ENCODE measurements at places on chromosomes 2 and 18.

DNA sequence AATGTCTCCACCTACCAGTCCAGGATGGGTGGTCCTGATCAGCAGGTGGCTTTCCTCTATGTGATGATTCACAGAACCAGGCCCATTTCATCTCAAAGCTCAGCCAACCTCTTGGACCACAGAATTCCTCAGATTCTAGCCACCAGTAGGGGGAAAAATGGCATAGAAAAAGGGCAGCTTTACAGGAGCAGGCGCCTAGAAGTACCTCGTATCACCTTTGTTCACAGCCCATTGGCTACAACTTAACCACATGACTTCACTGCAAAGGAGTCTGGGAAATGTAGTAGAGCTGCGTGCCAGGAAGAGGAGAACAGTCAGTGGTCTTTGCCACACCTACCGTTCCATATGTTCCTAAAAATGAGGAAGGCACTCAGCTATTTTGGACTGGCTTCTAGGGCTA, 62.8 kb upstream of the DTNA start:
- DNase-seq, result no peak

DNA sequence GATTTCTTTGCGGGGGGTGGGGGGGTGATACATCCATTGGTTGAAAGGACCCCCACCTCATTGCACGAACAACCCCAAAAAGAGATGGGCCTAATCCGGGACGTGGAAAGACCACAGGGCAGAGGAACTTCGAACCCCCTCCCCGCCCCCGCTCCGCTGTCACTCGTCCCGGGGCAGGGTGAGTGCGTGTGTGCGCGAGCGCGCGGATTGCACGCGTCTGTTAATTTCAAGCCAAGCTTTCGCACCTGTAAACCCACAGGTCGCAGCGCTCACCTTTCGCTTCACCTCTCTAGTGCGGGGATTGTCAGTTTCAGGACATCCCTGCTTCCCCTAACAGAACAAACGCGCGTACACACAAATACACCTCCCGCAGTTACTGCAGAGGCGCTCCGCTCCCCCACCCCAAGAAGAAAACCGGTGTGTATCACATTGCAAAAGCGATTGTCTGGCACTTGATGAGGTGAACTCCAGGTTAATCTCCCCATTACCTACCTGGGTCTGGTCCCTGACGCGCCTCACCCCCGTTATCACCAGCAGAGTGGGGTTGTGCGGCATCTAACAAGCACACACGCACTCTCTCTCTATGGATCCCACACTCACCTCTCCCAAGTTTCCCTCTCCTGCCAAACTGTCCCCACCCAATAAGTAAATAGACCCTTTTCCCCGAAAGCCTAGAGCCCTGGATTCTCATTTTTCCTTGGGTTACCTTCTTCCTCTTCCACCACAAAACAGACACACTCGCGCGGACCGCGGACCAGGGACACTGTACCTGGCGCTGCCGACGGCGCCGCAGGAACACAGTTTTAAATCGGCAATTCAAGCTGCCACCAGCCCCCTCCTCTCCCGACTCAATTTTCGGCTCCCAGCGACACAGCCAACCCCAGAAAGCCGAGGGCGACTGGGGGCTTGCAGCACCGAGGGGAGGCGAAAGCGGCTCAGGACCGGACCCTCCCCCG, 1.0 kb downstream of the CYP26B1 start:
- no peak for DNase-seq

DNA sequence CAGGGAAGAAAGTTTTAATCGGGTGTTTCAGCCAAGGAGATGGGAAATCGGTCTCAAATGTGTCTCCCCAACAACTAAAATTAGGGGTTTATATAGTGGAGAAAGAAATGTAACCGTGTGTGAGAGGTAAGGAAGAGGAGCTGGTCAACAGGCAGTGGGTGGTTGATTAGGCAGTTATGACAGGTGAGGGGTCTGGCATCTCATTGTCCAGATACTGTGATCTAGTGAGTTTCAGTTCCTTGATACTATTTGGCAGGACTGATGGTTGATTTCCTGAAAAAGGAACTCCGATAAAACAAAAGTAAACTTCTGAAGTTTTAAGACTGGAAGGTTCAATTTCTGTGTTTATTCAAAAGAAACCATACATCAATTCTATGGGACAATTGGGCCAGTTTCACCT, 197.9 kb downstream of the LPIN1 start:
- no peak for DNase-seq

GRCh38 chr2:68692511-68692910, 42.1 kb upstream of the ARHGAP25 start:
- DNase-seq, result peak; percentile 15

- peak; percentile 46 for DNase-seq
Observed at GRCh38 chr2:172461591-172462372, 34.4 kb downstream of the ITGA6 start.

GRCh38 chr2:158104903-158105302, 3.2 kb downstream of the UPP2 start:
- DNase-seq, result no peak

DNA sequence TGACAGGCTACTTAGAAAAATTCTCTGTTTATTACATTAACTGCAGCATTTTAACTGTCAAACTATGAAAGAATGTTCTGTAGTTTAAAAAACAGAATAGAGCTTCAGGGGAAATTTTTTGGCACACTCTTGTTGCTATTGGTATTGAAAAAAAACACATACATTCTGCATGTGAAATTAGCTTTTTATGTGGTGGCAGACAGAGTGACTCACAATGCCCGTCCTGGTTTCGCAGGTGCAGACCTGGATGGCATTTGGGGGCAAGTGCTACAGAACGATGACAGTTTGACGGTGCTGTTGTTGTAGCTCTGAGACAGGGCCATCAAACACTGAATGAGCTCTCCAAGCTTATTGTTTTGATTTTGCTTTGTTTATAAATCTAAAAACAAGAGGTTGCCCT, 105.0 kb upstream of the MAP3K20 start:
- DNase-seq, result no peak

- no peak for DNase-seq
Observed at GRCh38 chr2:101843048-101843447, 145.5 kb downstream of the MAP4K4 start.

DNA sequence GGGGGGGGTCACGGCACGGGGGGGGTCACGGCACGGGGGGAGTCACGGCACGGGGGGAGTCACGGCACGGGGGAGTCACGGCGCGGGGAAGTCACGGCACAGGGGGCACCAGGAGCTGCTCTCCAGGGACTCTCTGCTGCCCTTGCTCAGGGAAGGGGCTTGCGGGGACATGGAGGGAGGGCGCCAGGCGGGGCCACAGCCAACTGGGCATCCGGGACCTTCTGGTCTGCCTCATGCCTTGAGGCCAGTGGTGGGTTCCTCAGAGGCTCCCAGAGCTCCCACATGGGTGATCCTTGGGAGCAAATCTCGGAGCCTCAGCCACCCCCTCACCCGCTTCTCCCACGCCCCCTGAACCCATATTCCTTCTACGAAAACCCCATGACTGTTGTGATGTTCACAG, 55.8 kb upstream of the TMEM18 start:
- DNase-seq, result no peak

DNA sequence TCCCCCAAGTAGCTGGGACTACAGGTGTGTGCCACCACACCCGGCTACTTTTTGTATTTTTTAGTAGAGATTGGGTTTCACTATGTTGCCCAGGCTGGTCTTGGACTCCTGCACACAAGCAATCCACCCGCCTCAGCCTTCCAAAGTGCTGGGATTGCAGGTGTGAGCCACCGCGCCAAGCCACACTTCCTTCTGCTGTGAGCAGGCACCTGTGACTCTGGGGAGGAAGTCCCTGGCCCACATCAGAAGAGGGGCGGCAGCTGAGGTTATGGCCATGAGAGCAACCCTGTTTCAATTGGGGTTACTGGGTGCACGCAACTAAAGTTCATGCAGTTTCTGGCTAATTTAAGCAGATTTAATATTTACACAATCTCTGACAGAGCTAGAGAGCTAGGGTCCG, 91.0 kb downstream of the PLB1 start:
- DNase-seq, result no peak

- DNase-seq, result no peak
Observed at GRCh38 chr18:77131652-77132368, 773 bp downstream of the MBP start.

DNA sequence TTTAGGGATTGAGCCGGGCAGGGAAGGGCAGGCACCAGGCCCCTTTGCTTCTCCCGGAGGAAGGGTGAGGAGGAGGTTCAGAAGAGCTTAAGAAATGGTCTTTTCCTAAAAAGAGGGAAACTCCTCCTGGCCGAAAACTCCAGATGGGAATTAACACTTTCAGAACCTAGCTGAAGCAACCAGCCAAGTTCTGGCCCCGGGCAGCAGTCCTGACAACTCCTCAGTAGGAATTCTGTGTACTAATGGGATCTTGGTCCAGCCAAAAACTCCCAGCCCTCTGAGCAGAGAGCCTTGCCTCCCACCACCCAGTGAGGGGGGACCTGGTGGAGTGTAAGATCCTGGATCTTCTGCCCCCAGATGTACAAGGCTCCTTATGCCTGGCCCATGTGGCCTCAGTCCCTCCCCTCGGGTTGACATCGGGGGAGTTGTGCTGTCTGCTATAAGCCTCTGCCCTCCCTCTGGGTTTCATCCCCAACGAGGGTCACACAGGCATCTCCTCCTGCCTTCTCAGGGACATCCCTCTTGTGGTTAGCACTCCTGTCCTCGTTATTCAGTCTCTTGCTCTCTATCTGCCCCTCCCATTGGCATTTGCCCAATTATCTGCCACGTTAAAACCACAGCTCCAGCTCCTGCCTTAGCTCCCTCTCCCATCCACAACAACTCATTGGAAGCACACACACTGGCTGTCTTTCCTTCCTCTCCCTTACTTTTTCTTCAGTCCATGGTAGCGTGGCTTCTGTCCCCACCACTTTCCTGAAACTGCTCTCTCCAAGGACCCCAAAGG, 184.6 kb downstream of the CYP26B1 start:
- no peak for DNase-seq

DNA sequence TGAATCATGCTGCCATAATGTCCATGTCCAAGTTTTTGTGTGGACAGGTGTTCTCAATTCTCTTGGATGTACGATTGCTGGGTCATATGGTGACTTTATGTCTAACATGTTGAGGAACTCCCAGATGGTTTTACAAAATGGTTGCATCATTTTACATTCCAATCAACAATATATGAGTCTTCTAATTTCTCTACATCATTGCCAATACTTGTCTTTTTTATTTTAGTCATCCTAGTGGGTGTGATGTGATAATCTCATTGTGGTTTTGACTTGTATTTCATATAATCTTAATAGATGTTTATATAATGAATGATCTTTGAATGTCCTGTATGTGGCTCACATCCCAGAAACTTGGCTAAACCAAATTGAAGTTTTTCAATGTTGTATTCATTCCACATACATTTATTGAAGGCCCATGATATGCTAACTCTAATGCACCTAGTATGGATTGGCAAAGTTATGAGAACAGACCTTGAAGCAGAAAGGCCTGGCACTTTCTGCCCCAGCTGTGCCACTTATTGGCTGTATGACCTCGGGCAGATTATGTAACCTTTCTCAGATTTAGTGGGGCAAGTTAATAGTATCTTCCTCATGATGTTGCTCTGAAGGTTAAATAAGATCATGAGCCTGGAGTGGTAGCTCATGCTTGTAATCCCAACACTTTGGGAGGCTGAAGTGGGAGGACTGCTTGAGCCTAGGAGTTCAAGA, 205.4 kb downstream of the RAB3GAP1 start:
- no peak for DNase-seq

DNA sequence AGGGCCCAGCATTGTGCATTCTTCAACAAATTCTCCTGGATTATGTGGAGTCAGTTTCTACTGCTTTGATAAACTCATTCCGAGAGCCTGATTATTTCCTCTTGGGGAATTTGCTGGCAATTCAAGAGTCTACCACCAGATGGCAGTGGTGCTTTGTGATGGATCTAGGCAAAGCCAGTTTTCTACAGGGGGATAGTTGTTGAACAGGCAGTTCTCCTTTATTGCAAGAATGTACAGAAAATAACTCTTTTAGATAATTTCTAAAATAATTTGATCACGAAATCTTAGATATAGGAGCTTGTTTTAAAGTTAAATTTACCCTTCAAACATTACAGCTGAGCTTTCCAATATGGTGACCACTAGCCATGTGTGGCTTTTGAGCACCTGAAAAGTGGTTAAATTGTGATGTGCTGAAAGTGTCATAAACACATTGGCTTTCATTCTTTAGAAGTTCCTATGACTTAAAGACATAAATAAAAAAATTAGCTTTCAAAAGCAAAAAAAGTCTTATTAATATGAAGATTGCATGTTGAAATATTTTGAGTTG, 66.7 kb upstream of the HAAO start:
- DNase-seq, result peak; percentile 46

GRCh38 chr18:79511671-79512301, 116.1 kb downstream of the NFATC1 start:
- DNase-seq, result no peak

DNA sequence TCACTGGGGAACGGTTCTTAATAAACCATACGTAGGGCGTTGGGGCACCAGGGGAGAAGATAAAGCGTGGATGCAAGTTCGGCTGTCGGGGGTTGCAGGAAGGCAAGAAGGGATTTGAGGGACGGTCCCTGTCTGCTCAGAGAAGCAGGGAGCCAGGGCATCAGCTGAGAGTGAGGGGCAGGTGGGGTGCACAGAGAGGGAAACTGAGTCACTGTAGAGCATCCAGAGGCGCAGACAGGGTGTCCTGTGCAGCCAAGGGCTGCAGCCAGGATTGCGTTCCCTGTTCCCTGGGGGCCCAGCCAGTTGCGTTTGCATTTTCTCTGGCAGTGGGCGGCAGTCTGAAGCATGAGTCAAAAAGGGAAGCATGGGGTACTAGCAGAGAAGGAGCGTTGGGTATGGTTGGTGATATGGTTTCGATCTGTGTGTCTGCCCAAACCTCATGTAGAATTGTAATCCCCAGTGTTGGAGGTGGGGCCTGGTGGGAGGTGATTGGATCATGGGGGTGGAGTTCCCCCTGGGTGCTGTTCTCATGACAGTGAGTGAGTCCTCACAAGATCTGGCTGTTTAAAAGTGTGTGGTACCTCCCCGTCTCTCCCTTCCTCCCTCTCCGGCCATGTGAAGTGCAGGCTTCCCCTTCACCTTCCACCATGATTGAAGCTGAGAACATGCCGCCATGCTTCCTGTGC, 202.9 kb downstream of the NDUFA10 start:
- no peak for DNase-seq

GRCh38 chr2:178782236-178782635, 25.0 kb downstream of the TTN start:
- no peak for DNase-seq

DNA sequence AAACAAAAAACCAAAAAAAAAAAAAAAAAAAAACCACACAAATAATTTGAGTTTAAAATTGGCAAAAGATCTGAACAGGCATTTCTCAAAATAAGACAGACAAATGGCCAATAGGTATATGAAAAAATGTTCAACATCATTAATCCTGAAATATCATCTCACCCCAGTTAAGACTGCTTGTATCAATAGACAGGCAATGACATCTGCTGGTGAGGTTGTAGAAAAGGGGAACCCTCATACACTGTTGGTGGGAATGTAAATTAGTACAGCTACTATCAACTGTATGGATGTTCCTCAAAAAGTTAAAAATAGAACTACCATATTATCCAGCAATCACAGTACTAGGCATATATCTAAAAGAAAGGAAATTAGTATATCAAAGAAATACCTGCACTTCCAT, 523.1 kb downstream of the XIRP2 start:
- DNase-seq, result no peak

GRCh38 chr2:233354971-233355574, 779 bp downstream of the DGKD start:
- DNase-seq, result no peak

GRCh38 chr2:231356466-231356844, 39.1 kb upstream of the B3GNT7 start:
- DNase-seq, result no peak
